Colonic mucosa (tissue), 4 donors: ENCODE measurements at places on chromosomes 6 and 20. TPM values are rescaled to one million over a fixed set of nuclear protein-coding genes. Genes with fewer than 3 reads are reported as not detected.

- DNase-seq = no peak
Observed at GRCh38 chr6:11974089-11974488, 38.0 kb upstream of the HIVEP1 start.

GRCh38 chr6:80457439-80457933 lies 351.0 kb downstream of the BCKDHB start:
- DNase-seq = peak; percentile 29

DNA sequence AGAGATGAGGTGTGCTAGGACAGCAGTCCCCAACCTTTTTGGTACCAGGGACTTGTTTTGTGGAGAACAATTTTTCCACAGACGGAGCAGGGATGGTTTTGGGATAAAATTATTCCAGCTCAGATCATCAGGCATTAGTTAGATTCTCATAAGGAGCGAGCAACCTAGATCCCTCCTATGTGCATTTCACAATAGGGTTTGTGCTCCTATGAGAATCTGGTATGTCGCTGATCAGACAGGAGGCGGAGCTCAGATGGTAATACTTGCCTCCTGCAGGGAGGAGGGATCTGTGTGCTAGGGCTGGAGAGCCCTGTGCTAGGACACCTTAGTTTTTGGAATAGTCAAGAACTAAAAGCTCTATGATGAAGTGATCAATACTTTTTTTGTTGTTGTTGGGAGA lies 2.5 kb downstream of the SMIM13 start:
- peak; percentile 42 for DNase-seq

DNA sequence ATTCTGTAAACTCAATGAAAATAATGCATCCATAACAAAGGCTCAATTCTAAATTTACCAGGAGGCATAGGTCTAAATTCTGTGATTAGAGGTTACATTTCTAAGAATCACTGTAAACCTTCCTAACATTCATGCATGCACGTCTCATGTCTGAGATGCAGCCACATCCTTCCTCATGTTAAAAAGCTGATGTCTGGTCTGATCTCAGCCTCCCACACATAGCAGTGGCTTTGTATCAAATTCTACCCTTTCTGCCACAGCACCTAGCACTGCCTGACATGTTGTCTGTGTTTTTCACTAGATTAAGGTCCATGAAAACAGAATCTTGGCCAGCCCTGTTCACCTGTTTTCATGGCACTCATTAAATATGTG lies 171.1 kb downstream of the WDR27 start:
- no peak for DNase-seq

DNA sequence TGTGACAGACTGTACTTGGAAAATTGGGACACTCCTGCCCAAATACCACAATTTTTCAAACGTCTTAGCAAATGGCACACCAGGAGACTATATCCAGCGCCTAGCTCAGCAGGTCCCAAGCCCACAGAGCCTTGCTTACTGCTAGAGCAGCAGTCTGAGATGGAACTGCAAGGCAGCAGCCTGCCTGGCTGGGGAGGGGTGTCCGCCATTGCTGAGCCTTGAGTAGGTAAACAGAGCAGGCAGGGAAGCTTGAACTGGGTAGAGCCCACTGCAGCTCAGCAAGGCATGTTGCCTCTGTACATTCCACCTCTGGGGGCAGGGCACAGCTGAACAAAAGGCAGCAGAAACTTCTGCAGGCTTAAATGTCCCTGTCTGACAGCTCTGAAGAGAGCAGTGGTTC lies 1003.3 kb upstream of the MAP3K7 start:
- DNase-seq = no peak

The RIMS1 gene
- 0.17 TPM for total RNA-seq

The HMGCLL1 gene
- 0.52 TPM for total RNA-seq
